Hematopoietic multipotent progenitor cell treated with erythropoietin and hydrocortisone succinate and interleukin-3 and kit ligand, for 4 days (in vitro differentiated cells): ENCODE measurements at places on chromosomes 1 and 21.
A peak's percentile ranks its signal among the peaks of the same experiment; 100 is the strongest.

DNA sequence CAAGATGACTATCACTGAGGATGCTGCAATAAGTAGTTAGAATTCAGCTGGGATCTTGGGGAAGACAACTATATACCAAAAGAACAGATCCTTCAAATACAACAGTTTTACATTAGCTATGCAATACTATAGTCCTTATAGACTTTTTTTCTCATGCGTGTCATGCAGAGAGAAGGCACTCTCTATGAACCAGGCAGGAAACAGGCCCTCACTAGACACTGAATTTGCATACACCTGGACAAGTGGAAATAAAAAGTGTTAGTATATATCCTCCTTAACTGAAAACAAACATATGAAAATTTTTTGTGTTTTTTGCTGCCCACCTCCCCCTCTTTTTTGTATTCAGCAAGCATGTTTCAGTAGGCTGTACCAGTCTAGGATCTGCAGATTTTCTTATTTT lies 29.9 kb downstream of the TMCO1 start:
- no peak for DNase-seq

- no peak for DNase-seq
Measured at GRCh38 chr1:36390411-36390810, 4.7 kb upstream of the STK40 start.

GRCh38 chr1:201535046-201535918 lies 3.6 kb upstream of the NAV1 start:
- DNase-seq = peak; percentile 29

- no peak for DNase-seq
Measured at GRCh38 chr1:70061231-70061630, 144.1 kb downstream of the LRRC40 start.

DNA sequence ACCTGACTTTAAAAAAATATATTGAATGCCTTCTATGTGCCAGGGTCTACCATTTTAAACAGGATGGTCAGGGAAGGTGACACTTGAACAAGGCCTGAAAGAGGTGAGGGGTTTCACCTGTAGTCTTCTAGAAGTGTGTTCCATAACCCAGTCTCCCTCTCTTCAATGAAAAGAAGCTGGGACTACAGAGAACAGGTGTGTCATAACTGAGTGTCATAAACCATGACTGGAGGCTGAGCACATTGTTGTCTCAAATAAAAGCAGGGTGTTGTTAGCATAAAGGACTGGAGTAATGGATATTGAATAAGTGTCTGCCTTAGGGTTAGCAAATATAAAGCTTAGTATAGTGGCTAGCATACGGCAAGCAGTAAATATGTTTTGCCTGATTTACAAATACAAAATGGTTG lies 65.4 kb downstream of the SYDE2 start:
- DNase-seq = no peak

- DNase-seq = no peak
Measured at GRCh38 chr1:30360753-30361152, 362.6 kb downstream of the MATN1 start.

GRCh38 chr1:163914785-163915413 lies 593.1 kb downstream of the NUF2 start:
- DNase-seq = peak; percentile 4

DNA sequence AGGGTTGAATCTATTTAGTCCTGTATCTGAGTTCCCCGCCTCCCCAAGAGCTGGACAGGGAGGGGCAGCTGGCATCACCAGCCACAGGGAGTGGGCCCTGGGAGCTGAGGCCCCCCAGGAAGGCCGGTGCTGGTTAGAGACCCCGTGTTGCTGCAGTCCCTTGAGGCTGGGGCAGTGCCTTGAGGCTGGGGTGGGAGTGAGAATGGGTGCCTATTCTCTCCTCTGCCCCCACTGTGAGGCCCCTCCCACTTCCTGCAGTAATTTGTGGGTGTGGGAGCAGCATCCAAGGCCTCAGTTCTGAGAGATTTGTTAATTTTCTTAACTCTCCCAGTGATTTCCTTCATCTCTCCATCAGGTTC lies 2.5 kb upstream of the TRAPPC3 start:
- DNase-seq = peak; percentile 64
